HT-29 (cell line): ENCODE measurements at places on chromosomes 4 and X. TPM values are rescaled to one million over a fixed set of nuclear protein-coding genes. Genes with fewer than 3 reads are reported as not detected.

The SLC49A3 gene
- 0.56 TPM in 1 of 2 replicates, not detected in the other for total RNA-seq

DNA sequence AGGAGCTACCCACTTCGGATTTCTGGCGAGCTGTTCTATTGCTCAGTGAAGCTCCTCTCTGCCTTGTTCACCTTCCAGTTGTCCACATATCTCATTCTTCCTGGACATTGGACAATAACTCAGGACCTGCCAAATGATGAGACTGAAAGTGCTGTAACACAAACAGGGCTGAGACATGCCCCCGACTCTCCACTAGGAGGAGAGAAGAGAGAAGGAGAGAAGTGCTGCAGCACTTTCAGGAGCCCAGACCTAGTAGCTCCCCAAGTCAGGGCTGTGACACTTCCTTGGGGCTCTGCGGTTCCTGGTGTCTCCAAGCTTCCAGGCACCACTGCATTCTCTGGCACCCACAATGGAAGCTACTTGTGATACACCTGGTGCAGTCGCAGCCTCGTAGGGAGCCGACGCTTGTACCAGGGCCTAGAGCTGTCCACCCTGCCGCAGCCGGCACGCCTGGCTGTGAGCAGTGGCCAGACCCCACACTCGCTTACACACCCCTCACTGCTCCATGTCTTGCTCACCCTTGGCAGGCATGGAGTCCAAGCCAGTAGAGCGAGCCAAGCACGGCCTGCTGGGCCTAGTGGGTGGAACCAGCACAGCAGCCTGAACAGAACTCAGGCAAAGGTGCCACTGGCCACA, 234.9 kb downstream of the TECRL start:
- no peak for DNase-seq

The C4orf51 gene
- not detected in 2 replicates for total RNA-seq

GRCh38 chrX:71420686-71421085, 54.5 kb downstream of the TAF1 start:
- no peak for DNase-seq

DNA sequence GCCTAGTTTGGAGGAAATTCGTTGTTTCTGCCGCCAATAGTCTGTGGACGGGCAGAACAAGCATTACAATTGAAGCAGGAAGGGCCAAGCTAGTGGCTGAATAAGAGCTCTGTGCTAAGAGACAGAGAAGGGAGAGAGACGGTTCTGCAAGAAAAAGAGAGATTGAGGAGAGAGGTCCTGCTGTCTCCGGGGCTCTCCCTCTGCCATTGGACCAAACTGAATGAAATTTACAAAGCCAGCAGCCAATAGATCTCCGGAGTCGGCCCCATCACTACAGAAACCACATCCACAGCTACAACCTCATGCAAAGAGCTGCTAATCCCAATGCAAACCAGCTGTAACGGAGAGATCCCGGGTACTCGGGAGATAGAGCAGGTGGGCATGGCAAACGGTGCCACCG, at the start of gene NLGN4X:
Gene NLGN4X (minus strand): TSS at position 148 of the 400 bp plus-strand sequence. CDS start 77,401 bp downstream, outside the sequence.
- no peak for DNase-seq

The POF1B gene
- total RNA-seq, result 46.3 and 48.7 TPM in 2 replicates

GRCh38 chr4:101857176-101857575, 66.6 kb downstream of the BANK1 start:
- no peak for DNase-seq

DNA sequence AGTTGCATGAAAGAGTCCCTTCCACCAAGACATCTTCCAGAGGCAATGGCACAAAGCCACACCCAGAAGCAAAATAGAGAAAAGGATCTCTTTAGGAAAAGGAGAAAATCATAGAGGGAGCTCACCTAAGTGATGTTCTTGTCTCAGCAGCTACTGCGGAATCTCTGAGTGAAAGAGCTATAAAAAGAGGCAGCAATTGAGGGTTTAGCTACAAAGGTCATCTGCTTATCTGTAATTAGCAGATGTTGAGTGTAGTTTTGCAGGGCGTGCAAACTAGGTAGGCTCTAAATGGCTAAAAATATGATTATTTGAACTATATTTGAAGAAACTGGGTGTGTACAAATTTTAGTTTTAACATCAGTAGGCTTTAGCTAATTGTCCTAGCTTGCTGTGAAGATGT, 276.0 kb downstream of the HS3ST1 start:
- no peak for DNase-seq

The NDUFB11 gene
- 164 and 196 TPM in 2 replicates for total RNA-seq
